Fibroblast of the aortic adventitia (primary cell): ENCODE measurements at places on chromosomes 5 and 9.

DNA sequence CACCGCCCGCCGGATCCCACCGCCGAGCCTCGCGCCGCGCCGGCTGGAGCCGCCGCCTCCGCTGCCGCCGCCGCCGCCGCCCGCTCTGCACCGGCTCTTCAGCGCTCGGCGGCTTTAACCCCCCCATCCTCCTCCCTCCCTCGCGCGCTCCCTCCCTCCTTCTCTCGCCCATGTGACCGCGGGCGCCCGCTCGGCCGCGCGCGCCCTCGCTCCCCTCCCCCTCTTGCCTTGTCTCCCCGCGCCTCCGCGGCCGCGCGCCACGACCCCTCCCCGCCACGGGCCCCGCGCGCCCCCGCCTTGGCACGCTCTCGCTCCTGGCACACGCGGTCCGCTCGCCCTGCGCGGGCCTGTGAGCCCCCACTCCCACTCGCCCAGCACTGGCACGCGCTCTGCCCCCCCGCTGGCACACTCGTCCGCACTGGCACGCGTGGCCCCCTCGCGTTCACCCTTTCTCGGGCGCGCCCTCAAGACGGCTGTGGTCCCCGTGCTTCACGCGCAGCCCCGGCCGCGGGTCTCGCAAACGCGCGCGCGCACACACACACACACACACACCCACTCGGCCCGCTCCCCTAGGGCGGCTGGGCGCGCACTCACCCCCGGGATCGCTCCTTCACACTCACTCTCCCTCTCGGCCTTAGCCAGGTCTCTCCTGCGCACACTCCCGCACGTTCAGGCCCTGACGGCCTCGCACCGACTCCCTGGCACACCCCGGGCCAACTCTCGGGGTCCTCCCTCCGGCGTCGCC, at the start of gene CNTFR:
CNTFR (minus strand) TSS at position 89 of the 745 bp plus-strand sequence. CDS start 20,743 bp downstream, outside the sequence.
- no peak for DNase-seq

GRCh38 chr9:84937180-84937579, 267.7 kb downstream of the NTRK2 start:
- no peak for DNase-seq

DNA sequence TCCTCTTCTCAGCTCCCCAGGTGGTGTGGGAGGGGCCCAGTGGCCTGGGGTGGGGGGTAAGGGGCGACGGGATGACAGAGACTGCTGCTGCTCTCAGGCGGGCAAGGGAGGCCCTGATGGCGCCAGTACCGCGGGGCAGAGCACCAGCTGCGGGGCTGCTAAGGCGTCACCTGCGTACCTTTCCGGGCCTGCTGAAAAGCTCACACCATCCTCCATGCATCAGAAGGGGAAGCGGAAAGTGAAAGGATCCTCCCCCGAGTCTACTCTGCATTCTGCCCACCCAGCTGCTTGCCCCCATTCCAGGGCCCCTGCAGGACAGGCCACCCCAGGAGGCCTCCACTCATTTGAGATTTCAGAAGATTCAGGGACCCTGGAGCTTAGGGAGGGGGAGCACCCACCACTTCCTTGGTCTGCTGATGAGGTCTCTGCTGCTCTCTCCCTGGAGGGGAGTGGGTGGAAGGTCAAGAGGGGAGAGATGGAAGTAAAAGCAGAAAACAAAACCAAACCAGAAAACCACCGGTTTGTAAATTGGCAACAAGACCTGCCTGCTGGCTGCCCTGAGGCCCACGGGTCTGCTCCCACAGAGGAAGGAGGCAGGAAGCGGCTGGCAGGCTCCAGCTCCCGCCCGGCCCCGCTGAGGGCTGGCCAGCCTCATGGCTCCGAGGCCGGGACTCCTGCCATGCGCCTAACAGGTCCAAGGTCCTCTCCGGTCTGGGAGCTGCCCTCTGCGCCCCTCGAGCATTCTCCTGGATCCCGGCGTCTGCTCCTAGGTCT, 33.6 kb downstream of the PRRT1B start:
- DNase-seq, result no peak

DNA sequence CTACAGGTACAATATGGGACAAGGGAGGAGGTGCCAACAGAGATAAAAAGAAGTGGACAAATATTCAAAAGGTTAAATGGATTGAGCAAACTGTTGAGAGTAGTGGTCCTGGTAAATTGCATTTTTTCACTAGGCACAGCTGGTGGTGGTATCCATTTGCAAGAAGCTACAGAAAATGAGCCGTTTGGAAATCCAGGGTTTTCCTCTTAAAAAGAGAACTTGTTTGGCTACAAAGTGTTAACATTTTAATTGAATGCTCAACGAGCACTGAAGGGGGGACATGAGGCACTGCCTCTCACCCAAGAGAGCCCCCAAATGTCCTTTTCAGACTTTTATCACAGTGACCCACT, 491 bp upstream of the ZCCHC9 start:
- DNase-seq, result no peak

- no peak for DNase-seq
Observed at GRCh38 chr5:122810405-122810804, 35.0 kb upstream of the SNX24 start.

DNA sequence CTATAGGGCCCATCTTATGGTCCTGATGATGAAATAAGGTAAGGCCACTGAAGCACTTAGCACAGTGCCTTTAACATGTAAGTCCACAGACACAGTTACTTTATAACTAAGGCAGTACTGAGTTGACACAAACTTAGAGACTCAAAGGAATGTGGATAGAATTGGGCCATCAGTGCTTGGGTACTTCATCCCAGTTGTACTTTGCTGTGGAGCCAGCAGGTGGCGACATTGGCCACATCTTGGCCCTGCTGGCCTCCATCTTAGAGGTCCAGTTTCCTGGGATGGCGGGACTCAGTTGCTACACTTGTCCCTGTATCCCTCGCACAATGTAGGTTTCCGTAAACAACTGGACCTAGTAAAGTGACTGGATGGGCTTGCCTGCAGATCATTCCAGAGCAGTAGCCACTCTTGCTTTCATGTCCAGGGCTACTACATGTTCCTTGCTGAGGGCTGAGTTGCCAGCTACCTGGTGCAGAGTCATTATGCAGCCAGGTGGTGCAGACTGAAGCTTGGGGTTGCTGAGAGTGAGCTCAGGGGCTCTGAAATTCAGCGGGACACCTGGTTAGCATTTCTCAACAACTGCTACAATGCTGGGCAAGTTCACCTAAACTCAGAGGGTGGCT, 10.6 kb downstream of the MTAP start:
- DNase-seq, result peak; percentile 83

GRCh38 chr5:93236807-93237421, 344.1 kb downstream of the NR2F1-AS1 start:
- DNase-seq, result peak; percentile 14

DNA sequence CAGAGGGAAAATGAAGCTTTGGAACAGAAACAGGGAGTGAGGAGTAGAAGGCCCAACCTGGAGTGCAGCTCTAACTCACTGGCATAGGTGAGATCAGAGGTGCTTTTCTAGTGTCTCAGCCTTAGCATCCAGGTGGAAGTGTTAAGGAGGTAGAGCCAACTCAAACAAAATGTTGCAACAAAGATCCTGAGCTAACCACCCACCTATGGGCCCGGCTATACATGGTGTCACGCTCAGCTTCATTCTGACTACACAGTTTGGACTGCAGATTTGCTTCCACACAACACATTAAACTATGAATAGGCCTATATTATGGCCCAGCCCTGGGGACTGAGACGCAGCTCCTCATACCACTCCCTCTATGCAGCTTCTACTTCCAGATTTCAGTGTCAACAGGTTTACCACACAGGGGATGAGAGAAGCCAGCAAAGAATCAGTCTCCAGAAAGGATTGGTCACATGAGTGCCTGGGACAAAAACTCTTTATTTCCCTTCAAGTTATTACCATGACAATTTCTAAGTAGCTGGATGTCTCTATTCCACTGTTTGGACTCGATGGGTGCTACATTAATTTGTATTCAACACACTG, 9.0 kb downstream of the C5orf63 start:
- no peak for DNase-seq

GRCh38 chr9:94076557-94076956, 7.7 kb upstream of the PTPDC1 start:
- peak; percentile 16 for DNase-seq

DNA sequence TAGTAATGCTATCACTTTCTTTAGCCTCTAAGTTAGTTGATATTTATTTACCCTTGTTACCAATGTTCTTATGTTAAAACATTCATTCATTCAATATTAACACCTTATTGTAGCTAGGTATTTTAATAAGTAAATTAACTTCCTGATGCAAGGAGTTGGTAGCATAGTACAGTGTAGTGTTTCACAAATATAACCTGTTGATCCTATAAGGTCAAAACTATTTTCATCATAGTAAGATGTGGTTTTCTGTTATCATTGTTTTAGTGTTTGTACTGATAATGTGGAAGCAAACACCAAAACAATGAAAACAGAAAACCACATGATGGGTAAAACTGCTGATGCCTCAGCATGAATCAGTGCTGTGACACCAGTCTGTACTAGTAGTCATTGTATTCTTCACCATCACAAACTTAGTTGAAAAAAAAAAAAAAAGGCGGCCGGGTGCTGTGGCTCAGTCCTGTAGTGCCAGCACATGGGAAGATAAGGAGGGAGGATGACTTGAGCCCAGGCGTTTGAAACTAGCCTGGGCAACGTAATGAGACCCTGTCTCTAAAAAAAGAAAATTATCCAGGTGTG, 36.5 kb downstream of the ZCCHC7 start:
- peak; percentile 25 for DNase-seq

- peak; percentile 90 for DNase-seq
Observed at GRCh38 chr5:5014586-5015235, 125.4 kb upstream of the ADAMTS16 start.

DNA sequence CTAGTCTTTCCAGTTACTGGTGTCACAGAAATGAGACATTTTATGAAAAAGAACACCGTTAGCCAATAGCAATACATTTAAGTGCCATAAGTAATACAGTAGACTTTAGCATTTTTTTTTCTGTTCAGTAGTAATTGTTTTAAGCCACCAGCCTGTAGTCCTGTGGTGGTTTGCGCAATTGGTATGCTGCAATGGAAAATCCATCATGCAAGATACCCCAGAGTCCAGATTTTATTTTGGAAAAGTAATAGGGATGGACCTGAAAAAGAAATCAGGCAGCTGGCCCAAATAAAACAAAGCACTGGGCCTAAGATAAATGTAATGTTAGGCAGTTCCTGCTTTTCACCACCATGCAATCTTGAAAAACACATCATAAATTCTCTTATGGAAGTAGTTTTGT, 94.6 kb upstream of the RASGRF2 start:
- peak; percentile 63 for DNase-seq

- DNase-seq, result peak; percentile 68
Observed at GRCh38 chr9:6355728-6356127, 27.6 kb downstream of the TPD52L3 start.

- no peak for DNase-seq
Observed at GRCh38 chr5:77748160-77748559, 28.0 kb downstream of the TBCA start.

GRCh38 chr5:153520137-153520536, 29.7 kb downstream of the GRIA1 start:
- no peak for DNase-seq

GRCh38 chr9:64773491-64773931, 511.5 kb downstream of the FOXD4L5 start:
- no peak for DNase-seq

GRCh38 chr9:131505012-131505411, 2.3 kb downstream of the POMT1 start:
- DNase-seq, result no peak

DNA sequence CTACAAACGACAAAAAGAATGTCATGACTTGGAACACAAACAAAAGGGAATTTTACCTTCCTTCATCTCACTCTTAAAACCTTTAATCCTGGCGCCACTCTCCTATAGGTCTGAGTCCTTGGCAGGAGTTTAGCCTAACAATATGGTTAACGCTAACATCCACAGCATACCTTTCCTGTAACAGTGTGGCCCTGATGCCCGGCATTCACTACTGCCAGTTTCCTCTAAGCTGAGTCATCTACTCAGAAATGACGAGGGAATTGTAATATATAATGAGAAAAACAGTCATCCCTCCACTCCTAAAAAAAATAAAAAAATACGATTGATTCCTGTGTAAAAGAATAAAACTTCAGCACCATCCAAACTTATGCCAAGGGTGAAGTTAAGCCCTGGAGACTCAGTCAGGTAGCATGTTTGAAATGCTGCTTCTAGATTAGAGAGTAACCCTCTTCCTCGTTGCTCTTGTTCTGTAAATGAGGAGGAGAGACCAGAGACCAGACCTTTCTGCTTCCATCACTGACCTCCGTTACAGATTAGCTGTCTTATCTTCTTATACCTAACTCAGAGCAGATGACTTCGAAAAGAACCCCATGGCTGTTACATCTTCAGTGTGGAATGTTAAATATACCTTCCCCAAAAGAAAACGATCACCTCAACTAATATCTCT, 37.4 kb downstream of the CCDC125 start:
- DNase-seq, result peak; percentile 57

- no peak for DNase-seq
Observed at GRCh38 chr9:124174433-124174832, 83.3 kb upstream of the NEK6 start.

DNA sequence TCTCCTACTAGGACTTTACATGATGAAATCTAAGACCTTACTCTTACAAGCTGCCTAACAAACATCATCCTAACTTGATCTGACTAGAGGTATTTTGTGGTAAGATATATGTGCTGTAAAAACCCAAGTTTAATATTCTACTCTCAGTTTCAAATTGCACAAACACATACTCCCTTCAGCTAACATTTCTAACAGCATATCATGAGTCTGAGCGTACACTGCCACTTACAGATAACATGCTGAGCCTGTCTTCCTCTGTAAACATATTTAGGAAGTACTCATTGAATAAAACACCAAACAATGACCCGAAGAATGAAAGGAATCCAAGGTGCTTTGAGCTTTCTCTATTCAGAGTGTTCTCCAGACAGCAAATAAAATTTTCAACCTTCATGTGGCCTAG, 7.9 kb upstream of the ESM1 start:
- peak; percentile 41 for DNase-seq

GRCh38 chr9:86721843-86722705, 225.2 kb downstream of the GAS1 start:
- peak; percentile 99 for DNase-seq

DNA sequence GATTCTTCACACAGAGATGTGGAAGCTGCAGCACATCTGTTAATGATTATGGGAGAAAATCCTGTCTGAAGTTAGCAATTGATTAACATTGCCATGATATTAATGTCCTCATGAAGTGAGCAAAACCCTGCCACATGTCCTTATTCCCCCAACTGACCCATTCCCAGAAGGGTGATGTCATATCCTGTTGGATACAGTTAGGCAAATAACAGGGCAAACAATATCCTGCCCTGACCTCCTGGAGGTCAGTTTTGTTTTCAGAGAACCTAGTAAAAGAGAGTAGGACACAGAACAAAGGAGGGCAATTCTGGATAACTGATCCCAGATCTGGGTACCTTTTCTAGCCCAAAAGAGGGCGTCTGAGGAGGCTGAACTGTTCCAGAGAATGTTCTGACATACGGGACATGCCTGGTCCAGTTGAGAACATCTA, 11.0 kb downstream of the ABLIM3 start:
- DNase-seq, result peak; percentile 41
